ENCODE measurements at places on chromosomes 7 and 10. TPM values are rescaled to one million over a fixed set of nuclear protein-coding genes. Genes with fewer than 3 reads are reported as not detected.

The CDC14C gene
- not detected for total RNA-seq

The CDK1 gene
- 3.2 TPM for total RNA-seq

The SLC13A4 gene
- total RNA-seq, result not detected

The GIMAP7 gene
- total RNA-seq, result not detected

The PYROXD2 gene
- 17.1 TPM for total RNA-seq

The TMEM178B gene
- 4.8 TPM for total RNA-seq

The LIPM gene
- not detected for total RNA-seq

The STAG3 gene
- total RNA-seq, result 1.3 TPM

The ITIH2 gene
- total RNA-seq, result not detected

The CTTNBP2 gene
- 1.1 TPM for total RNA-seq

The SPDYE16 gene
- not detected for total RNA-seq

The LDB3 gene
- total RNA-seq, result not detected

The BICC1 gene
- total RNA-seq, result 1.9 TPM

The BAMBI gene
- 8.2 TPM for total RNA-seq

The LRRN3 gene
- total RNA-seq, result under 0.01 TPM

The TMEM139 gene
- total RNA-seq, result 13.5 TPM

The NSUN5 gene
- total RNA-seq, result 44.3 TPM

The SEC24C gene
- total RNA-seq, result 45.6 TPM

The ENTPD1 gene
- total RNA-seq, result under 0.01 TPM

The AMPH gene
- not detected for total RNA-seq

The TLL2 gene
- total RNA-seq, result 0.85 TPM

The SPOCK2 gene
- 14.2 TPM for total RNA-seq

The ADK gene
- 53.5 TPM for total RNA-seq

The UNCX gene
- total RNA-seq, result not detected

The RELN gene
- 0.21 TPM for total RNA-seq

The SP8 gene
- not detected for total RNA-seq

The NPFFR1 gene
- total RNA-seq, result not detected

The C10orf62 gene
- not detected for total RNA-seq

The HNRNPA2B1 gene
- total RNA-seq, result 41.1 TPM

The ASB10 gene
- total RNA-seq, result not detected

The RNF32 gene
- 2.8 TPM for total RNA-seq

The LIPF gene
- not detected for total RNA-seq

The ANKRD61 gene
- 0.48 TPM for total RNA-seq

The PKD2L1 gene
- not detected for total RNA-seq

The PPP1R9A gene
- 0.85 TPM for total RNA-seq

The PNPLA8 gene
- total RNA-seq, result 26.4 TPM

The NACAD gene
- 0.96 TPM for total RNA-seq

The ZPBP gene
- total RNA-seq, result not detected

The C10orf105 gene
- not detected for total RNA-seq

The HTRA1 gene
- 121 TPM for total RNA-seq

The LRRD1 gene
- not detected for total RNA-seq

The SMO gene
- 8.0 TPM for total RNA-seq

The HABP2 gene
- total RNA-seq, result not detected

The NUPR2 gene
- not detected for total RNA-seq

The IL2RA gene
- total RNA-seq, result not detected

The AKR1C3 gene
- 246 TPM for total RNA-seq

The C10orf143 gene
- total RNA-seq, result not detected

The HYAL4 gene
- under 0.01 TPM for total RNA-seq

The SYT15B gene
- 0.21 TPM for total RNA-seq

The FOXP2 gene
- 5.8 TPM for total RNA-seq

The AGR2 gene
- total RNA-seq, result 279 TPM

The FXYD4 gene
- total RNA-seq, result not detected

The FAM180A gene
- total RNA-seq, result not detected

The HSPA12A gene
- 6.0 TPM for total RNA-seq

The GLI3 gene
- total RNA-seq, result 2.3 TPM

All from tracheal epithelial cell (primary cell).